ENCODE measurements at places on chromosomes 2 and 18. TPM values are rescaled to one million over a fixed set of nuclear protein-coding genes. Genes with fewer than 3 reads are reported as not detected.

- H3K27me3 ChIP-seq = no peaks in the 10 kb centered on the region
- H3K4me3 ChIP-seq = no peak overlapping the region
- no peak for DNase-seq
Measured at GRCh38 chr2:17557596-17557995, 17.1 kb downstream of the VSNL1 start.

DNA sequence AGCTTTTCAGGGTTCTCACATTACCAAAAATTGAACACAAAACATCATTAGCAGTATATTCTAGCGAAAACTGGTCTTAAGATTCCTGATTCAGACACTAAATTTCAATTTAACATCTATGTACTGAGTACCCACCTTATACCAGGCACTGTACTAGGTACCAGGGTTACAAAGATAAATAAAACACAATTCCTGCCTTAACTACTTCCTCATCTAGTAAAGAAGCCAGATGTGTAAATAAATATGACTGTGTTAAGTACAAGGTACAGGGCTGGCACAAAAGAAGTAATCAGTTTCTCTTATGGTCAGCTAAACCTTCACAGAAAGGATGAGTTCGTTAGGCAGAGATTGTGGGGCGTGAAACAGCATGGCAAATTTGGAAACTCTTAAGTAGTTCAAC is 6.1 kb downstream of the FARSB start:
- no peak for DNase-seq
- no peak overlapping the region for H3K4me3 ChIP-seq
- H3K27ac ChIP-seq = no peak overlapping the region
- peaks cover 31% of the 10 kb centered on the region for H3K36me3 ChIP-seq

DNA sequence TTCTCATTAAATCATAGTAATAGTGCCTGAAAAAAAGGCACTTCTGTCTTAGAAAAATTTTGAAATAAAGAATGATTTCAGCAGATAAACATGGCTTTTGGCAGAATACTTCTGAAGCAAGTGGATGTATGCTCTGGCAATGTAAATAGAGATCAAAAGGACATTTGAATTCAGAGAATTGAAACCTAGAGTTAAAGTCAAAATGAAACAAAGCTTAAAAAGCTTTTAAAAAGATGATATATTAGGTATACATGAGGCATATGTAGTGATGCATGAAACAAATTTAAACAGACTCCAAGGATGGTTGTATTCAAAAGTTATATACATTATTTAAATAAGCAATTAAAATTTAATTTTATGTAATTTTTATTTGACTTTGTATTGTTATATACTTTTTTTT is 1344.5 kb upstream of the TMEFF2 start:
- no peak overlapping the region for H3K4me3 ChIP-seq
- DNase-seq = no peak
- H3K36me3 ChIP-seq = no peaks in the 10 kb centered on the region
- H3K27me3 ChIP-seq = no peaks in the 10 kb centered on the region

Gene OR6B2
- not detected for polyA plus RNA-seq

Gene PDCD1
- polyA plus RNA-seq = not detected

- no peak overlapping the region for H3K4me3 ChIP-seq
- DNase-seq = no peak
- no peak overlapping the region for H3K27ac ChIP-seq
- peaks cover 22% of the 10 kb centered on the region for H3K4me1 ChIP-seq
Measured at GRCh38 chr18:56085551-56085950, 497.6 kb upstream of the TCF4 start.

GRCh38 chr2:26737221-26737620 is 26.9 kb upstream of the SLC35F6 start:
- no peaks in the 10 kb centered on the region for H3K27me3 ChIP-seq
- peak; percentile 64 for DNase-seq
- peaks cover 18% of the 10 kb centered on the region for H3K4me1 ChIP-seq
- no peaks in the 10 kb centered on the region for H3K36me3 ChIP-seq

GRCh38 chr2:108034843-108035242 is 48.5 kb downstream of the SLC5A7 start:
- no peak for DNase-seq
- H3K4me3 ChIP-seq = no peak overlapping the region
- no peaks in the 10 kb centered on the region for H3K4me1 ChIP-seq

Gene ECEL1
- polyA plus RNA-seq = not detected

DNA sequence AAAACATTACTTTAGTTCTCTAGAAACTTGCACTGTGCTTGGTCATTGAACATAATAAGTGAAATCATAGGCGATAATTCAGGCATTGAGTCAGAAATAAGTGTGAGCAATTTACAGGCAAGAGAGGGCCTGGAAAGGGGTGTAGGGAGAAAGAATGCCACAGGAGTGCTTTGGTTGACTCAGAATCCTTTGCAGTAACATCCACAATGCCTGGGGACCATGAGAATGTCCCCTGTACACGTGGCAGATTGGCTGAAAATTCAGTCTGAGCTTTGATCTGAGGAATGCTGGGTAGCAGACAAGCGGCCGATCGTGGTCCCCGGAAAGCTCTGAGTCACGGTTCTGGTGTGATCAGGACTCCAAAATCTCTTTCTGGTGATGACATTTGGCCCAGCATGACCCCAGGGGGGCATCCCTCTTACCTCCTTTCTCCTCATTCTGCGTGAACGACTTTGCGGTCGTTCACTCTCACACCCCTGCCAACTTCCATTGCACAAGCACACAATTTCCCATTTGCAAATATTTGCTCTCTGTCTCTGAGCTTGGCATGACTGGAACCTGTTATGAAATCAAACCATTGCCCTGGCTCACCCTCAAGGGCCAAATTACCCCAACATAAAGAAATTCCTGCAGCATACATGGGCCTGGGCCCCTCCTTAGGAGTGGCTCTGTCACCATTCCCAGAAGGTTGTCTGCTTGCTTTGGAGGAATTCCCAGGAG is 305.0 kb upstream of the EPAS1 start:
- H3K27ac ChIP-seq = no peak overlapping the region
- H3K4me3 ChIP-seq = no peak overlapping the region
- H3K36me3 ChIP-seq = no peaks in the 10 kb centered on the region
- peaks cover 11% of the 10 kb centered on the region for H3K4me1 ChIP-seq
- no peak for DNase-seq

DNA sequence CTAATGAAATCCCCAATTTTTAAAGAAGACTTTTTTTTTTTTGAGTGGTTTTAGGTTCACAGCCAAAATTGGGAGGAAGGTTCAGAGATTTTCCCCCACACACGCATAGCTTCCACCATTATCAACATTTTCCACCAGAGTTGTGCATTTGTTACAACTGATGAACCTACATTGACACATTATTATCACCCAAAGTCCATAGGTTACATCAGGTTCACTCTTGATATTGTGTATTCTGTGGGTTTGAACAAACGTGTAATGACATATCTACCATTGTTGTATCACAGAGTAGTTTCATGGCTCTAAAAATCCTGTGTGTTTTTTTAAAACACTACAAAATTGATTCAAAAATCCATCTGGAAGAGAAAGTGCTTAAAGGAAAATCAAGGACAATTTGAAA is 101.8 kb downstream of the TANC1 start:
- peaks cover 7% of the 10 kb centered on the region for H3K4me1 ChIP-seq
- peak overlapping the region; percentile 86 for H3K27ac ChIP-seq
- H3K4me3 ChIP-seq = no peak overlapping the region
- H3K36me3 ChIP-seq = peaks cover 9% of the 10 kb centered on the region
- no peaks in the 10 kb centered on the region for H3K27me3 ChIP-seq

DNA sequence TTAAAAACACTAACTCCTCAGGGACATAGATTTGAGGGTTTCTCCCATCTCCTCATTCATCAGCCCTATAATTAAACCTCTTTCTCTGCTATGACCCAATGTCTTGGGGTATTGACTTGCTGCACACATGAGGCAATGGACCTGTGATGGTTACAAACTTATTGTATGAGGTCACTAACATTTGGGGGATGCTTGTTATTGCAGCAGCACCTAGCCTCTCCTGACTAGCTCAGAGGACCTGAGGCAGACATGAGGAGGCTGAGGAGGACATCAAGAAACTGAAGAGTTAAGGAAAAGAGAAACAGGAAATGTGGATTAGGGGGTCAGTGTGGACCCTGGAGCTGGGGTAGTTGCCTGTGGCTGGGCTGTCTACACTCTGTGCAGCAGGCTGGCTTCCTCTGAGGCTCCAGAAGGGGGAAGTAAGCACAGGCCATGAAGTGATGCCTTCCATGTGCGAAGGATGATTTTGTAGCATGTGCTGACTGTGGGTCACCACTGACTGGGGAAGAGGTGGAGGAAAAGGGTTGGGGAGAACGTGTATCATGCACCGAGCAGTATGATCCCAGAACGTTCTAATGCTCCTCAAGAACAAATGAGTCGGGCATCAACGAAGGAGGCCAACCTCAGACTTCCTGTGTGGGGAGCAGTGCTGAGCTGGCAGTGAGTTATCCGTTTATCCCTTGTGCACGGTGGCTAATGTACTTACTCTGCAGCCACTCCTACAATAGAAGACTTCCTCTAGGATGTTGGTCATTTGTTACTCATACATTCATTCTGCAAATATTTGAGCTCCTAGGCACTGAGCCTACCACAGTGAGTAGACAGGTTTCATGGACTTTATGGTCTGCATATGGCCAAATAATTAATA is 42.1 kb upstream of the RFX8 start:
- H3K4me1 ChIP-seq = peaks cover 43% of the 10 kb centered on the region
- H3K27ac ChIP-seq = peak overlapping the region; percentile 65
- H3K36me3 ChIP-seq = no peaks in the 10 kb centered on the region
- DNase-seq = no peak
- no peaks in the 10 kb centered on the region for H3K27me3 ChIP-seq

GRCh38 chr2:31979956-31980355 is 30.9 kb downstream of the MEMO1 start:
- no peaks in the 10 kb centered on the region for H3K27me3 ChIP-seq
- no peak overlapping the region for H3K27ac ChIP-seq
- no peaks in the 10 kb centered on the region for H3K4me1 ChIP-seq
- no peak overlapping the region for H3K4me3 ChIP-seq
- H3K36me3 ChIP-seq = no peaks in the 10 kb centered on the region
- no peak for DNase-seq

DNA sequence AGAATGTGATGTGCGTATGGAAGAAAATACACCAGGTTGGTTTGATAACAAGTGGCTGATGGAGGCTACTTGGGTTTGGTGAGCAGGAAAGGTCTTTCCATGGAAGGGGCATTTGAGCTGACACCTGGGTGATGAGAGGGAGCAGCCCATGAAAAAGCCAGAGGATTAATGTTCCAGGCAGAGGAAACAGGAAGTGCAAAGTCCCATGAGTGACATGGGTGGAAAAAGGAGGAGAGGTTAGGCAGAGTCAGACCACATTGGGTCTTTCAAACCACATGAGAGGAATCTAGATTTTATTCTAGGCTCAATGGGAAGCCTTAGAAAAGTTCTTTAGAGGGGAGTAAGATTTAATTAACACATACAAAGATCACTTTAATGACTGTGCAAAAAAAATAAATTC is 195.7 kb downstream of the LRATD1 start:
- no peaks in the 10 kb centered on the region for H3K36me3 ChIP-seq
- no peaks in the 10 kb centered on the region for H3K4me1 ChIP-seq
- no peak overlapping the region for H3K4me3 ChIP-seq

Measured in SK-N-SH (cell line).